Stimulated activated CD8-positive, alpha-beta memory T cell treated with anti-CD3 and anti-CD28 coated beads, Interleukin-15, amount 100 ng/mL, for 48 hours (primary cell): ENCODE measurements at places on chromosomes 7 and 10.

DNA sequence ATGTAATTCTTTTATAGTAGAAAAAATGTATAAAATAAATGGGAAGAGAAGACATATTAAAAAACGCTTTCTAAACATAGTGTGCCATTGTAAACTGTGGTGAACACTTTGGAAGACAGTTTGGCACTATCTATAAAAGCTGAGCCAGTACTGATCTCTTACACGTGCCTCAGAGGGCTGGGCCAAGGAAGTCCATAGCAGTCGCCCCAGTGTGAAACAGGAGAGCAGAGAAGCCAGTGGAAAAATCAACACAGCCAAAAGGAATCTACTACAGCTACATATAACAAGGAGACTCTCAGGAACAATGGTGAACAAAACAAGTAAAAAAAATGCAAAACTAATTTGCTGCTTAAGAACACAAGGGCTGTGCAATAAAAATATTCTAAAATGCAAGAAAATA is 20.6 kb downstream of the SEPHS1 start:
- no peak for DNase-seq

DNA sequence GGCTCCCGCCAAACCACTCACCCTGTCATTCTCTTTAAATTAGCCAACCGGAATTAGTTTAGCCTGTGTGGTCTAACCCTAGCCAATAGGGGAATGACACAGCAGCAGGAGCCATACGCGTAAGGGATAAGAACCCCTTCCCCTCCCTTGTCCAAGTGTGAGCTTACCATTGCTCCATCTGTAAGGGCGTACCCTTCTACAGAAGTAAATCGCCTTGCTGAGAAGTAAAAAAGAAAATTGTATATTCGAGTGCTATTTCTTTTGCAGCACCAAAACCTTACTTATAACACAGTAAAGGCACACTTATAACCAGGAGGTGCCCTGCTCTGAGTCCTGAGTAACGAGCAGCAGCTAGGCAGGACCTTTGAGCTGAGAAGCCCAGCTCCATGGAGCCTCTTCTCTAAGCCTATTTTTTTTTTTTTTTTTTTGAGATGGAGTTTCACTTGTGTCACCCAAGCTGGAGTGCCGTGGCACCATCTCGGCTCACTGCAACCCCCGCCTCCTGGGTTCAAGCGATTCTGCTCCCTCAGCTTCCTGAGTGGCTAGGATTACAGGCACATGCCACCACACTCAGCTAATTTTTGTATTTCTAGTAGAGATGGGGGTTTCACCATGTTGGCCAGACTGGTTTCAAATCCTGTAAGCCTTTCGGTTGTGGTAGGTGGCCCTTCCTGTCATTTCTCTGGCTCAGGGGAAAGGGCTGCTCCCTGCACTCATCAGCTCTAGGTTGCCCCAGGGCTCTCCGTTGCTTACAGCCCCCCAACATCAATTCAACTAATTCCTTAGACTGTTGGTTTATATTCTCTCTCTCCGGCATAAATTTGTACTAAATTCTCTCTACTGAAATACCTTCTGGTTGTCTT is 73.3 kb downstream of the NSUN6 start:
- DNase-seq = no peak

DNA sequence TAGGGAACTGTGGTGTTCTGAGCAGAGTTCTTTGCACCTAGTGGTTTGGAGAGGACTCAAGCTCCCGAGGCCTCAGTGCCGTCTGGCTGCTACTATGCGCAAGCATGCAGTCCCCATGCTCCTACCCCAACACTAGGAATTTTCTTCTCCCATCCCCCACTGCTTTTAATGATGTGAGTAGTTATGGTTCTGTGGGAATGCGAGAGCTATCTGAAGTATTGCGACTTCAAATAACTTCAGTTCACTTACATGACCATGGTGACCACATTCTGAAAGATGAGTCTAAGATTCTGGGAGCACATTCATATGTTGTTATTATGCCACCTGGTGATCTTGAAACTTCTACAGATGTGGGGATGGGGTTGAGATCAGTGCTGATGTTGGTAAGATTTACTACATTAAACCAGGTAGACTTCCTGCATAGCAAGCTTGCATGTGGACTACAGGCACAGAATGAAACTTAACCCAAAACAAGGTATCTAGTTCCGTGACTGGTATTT is 24.6 kb downstream of the HTR5A start:
- no peak for DNase-seq

DNA sequence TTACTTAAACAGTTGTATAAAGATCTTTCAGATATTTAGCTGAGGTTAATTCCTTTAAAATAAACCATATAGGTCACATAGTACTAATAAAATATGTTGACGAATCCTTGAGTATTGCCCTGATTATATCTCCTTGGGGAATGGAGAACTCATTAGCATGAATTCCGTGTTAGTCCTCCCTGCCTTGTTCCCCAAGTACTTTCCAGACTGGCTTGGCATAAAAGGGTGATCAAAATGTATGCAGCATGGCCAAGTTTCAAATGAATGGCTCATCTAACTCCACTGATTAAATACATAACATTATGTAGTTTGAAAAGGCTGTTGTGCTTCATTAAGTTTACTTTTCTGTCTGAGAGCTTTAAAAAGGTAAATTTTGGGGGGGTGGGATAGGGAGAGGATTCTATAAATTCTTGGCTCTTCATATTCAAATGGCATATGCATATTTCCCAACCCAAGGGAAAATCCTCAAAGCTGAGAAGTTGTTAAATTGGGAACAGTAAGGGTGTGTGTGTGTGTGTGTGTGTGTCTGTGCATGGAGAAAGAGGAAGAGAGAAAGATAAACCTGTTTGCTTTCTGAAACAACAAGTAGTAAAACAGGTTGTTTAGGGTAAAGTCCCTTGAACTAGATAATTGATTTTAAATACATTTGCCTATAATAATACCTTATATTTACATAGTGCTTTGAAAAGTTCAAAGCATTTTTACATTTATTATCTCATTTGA is 4.8 kb upstream of the ADD3 start:
- no peak for DNase-seq

GRCh38 chr10:30111340-30112022 is 52.1 kb upstream of the JCAD start:
- no peak for DNase-seq

DNA sequence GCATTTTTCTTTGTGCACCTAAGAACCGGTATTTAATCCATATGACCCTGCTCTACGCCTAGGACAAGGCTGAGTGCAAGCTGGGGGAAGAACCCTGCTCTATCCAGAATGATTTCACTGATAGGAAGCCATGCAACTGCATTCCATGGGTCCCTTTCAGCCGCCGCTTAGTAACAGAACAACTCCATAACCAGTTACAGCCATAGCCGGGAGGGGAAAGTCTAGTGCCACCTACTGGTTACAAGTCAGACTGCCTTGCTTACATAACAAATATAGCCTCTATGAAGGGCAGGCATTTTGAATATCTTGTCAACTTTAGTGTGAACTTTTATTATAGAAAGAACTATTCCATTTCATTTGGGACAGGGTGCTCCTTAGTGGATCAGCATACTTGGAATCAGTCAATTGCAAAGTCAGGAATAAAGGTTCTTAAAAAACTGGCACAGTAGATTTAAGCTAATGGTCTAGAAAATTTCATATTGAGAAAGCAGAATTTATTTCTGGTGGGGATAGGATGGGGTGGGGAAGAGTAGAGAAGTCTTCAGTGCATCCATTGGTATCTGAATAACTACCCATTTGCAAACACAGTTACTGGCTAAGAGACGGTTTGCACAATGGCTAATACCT is 521.7 kb downstream of the ADRA2A start:
- peak; percentile 0 for DNase-seq

- DNase-seq = no peak
Observed at GRCh38 chr10:3287572-3288445, 115.2 kb upstream of the PITRM1 start.

DNA sequence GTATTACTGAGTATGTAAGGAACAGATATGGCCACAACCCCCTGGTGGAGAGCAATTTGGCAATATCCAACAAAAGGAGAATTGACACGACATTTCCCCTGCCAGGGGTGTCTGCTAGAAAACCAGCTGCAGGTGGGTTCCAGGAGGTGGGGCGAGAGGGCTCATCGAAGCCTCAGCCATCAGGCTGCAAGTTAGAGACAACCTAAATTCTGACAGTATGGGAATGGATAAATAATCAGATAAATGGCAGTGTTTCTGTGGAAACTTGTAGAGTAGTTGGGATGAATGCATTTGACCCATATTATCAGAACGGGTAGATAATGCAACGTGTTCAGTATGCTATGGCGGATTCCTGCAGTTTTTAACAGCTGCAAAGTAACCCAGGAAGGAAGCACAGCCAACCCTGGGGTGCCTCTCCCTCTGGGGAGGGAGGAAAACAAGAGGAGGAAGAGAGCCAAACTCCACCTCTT is 3.5 kb downstream of the TMEM273 start:
- DNase-seq = no peak

DNA sequence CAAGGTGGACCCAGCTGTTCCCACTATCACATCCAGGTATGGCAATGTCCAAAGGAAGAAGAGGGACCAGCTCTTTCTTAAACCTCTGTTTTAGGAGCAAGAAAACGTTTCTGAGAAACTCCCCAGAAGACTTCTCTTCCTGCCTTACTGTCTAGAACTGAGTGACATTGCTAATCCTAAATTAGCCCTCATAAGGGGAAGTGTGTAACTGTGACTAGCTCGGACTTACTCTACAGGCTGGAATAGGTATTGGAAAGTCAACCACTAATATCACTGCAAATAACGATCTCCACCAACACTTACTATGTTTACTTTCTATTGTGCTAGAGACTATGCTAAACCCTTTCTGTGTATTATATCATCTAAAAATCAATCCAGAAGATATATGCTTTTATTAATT is 49.9 kb upstream of the RELN start:
- DNase-seq = no peak
